ENCODE measurements at places on chromosomes 2 and 18.
A peak's percentile ranks its signal among the peaks of the same experiment; 100 is the strongest.

DNA sequence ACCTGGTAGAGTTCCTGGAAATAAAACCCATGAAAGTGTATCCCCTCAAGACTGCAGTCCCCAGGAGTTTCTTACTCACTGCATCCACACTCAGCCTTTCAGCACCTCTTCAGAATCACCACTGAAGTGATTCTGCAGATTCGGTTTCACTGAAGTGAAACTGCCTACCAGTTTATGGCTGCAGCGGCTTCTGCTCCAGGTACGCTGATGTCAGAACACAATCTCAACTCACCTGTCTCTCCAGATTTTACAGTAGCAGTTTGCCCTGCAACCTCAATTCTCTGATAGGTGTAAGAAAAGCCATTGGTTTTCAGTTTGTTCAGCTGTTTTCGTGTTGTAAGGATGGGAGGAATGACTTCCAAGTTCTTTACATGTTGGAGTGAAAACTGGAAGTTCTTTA, 124.8 kb downstream of the TSN start:
- DNase-seq: no peak

GRCh38 chr2:234457421-234457820, 39.5 kb downstream of the ARL4C start:
- DNase-seq: peak; percentile 60

DNA sequence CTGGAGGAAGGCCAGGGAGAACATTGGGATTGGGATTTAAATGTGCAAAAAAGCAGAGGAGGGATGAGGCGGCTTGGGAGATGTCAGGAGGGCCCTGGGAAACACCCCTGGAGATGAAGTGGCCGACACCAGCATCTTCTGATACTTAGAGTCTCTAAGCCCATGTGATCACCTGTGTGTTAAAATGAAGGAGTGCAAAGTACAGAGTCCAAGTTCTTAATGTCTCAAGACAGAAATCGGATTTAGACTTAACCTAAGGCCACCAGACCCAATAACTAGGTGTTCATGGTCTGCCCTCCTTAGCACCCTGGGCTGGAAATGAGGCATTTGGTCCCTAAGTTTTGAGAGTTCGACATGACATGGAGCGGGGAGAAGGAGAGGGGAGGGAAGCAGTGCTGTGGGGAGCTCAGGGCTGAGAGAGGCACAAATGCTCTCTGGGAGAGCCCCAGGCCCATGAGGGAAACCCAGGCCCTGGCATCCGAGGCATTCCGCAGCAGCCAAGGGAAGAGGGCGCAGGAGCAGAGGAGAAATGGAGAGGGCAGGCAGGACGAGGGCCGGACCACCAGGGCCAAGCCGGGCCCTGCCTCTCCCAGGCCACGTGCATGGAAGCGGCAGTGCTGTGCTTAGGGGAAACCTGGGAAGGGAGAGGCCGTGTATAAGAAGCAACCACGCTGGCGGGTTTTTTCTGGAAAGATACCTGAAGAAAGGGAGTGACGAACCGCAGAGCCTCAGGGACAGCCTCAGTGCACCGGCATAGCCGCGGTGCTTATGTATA, 63.3 kb downstream of the SFXN5 start:
- DNase-seq: no peak

- no peak for DNase-seq
Observed at GRCh38 chr2:192053921-192054320, 140.8 kb downstream of the TMEFF2 start.

DNA sequence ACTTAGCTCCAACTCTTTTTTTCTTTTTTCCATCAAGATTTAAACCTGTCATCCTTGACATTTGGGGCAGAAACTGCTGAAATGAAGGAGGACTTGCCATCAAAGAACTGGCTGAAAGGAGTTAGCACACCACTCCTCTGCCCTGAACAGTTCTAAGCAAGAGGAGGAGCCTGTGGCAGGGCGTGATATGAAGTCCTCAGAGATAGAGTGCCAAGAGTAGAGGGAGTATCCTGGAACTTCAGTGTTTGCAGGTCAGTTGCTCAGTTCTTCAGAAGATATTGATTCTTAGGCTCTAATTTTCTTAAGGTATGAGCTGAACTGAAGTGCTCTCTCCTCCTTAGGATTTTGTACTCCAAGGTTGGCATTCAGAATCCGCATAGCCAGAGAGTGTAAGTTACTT, 15.2 kb downstream of the NABP1 start:
- peak; percentile 43 for DNase-seq

- no peak for DNase-seq
Observed at GRCh38 chr18:75658330-75658729, 230.8 kb upstream of the SMIM21 start.

DNA sequence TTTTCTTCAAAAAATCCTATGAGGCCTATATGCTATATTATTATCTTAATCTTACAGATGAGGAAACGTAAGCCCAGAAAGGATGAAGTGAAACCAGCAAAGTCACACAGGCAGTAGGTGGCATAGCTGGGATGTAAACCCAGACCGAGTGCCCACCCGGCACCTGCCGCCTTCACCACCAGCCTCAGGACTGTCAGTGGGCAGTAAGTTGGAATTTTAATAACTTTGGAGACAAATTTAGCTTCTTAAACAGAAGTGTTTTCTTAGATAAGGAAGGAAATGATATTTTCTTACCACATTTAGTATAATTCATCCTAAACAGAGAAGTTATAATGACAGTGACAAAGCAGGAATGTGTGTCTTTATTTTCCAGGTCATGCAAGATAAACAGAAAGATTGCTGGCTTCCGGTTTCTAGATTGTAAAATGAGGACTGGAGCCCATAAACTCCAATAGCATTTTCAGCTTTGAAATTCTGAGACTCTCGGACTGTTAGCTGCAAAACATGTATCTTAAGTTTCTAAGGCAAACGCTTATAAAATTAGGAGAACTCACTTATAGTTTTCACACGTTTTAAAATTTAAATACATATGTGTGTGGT, 59.3 kb downstream of the CD8B2 start:
- DNase-seq: no peak

- DNase-seq: peak; percentile 64
Observed at GRCh38 chr18:35672897-35673296, 91.4 kb downstream of the GALNT1 start.

Measured in ELR (cell line).